ENCODE measurements at places on chromosomes 2 and 18.

DNA sequence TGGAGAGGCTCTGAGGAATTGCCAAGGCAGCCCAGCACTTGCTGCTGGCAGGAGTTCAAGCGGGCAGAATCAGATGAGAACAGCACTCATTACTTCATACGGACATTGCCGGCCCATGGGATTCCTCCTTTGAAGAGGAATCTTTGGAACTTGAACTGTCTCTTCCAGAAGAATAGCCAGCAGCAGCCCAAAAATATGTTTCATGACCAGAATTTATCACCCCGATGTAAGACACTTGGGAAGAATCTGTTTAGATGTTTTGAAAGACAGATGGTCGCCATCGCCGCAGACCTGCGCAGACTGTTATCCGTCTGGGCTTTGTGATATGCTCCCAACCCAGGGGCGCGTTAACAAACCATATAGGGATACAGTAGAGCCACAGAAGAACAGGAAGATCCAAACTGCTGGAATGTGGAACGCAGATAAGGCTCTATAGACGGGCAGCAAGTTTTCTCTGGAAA, 3.7 kb upstream of the ADI1 start:
- DNase-seq, result no peak

GRCh38 chr2:151278487-151278886, 11.0 kb downstream of the NMI start:
- DNase-seq, result no peak

DNA sequence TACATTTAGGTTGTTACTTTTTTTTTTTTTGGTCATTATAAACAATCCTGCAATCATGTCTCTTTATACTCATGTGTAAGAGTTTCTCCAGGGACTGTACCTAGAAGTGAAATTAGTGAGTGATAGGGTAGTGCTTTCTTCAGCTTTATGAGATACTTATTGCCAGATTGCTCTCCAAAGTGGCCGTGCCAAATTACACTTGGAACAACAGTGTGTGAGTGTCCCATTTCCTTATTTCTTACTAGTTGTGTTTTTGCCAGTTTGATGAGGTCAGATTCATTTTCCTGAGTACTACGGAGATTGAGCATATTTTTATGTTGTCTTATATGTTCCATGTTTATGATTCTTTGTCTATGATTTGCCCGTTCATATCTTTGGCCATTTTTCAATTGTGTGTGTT, 39.2 kb downstream of the GALNT1 start:
- no peak for DNase-seq

DNA sequence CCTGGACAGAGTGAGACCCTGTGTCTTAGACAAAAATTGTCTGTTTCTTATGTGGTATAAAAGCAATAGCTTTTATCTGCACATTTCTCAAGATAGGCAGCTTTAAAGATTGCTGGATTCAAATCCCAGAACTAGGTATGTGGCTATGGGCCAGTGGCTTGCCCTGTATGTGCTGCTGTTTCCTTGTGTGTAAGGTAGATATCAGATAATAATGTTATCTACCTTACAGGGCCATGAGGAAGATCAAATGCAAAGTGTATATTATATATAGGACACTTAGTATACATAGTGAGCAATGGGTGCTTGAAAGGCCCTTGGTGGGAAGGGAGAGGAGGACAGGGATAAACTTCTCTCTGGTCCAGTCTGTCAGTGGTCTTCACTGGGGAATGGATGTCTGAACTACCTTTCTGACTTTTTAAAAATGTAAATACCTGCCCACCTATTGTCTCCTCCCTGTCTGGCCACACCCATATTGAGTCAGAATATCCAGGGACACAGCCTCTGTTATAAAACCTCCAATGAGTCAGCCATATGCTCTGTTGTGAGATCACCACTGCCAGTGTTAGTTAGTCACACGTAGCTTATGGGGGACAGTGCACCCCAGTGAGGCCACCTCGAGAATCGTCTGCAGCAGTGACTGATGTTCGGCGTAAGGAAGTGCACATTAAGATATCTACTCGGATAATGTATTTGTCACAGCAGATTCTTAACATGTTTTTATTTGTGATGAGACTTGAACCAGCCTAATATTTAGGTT, 383.4 kb downstream of the PTPRM start:
- DNase-seq, result no peak

DNA sequence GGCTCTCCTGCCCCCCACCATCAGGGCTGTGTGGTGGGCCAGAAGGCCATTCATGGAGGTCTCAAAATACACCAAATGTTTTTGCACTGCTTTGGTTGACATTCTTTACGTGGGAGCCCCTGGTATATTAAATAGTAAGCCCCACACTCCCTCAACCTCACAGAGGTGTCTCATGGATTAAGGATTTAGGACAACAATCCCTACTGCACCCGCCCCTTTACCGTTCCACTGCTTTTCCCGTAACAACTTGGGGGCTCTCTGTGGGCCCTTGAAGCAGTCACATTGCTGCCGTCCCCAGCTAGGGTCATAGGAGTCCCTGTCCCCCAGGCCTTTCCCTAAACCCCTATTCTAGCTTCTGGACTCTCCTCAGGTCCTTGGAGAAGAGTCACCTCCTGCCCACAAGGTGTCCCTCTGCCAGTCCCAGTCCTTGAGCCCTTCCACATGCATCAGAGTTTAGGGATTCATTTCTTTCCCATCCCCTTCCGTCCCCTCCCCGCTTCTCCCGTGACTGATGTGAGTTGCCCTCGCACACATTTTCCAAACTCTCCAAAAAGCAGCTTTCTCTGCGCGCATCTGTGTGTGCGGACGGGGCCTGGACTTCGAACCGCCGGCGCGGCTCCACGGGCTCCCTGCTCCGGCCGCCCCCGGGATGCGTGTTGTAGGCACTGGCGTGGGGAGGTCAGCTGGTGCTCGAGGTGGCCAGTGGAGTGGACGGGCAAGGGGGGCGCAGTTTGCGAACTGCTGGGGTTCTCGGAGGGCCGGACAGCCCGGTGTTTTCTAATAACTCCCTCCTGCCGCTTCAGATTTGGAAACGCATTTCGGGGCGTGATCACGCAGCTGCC, 84.8 kb downstream of the LYPD1 start:
- DNase-seq, result no peak

GRCh38 chr2:75920859-75921551, 210.3 kb upstream of the GCFC2 start:
- DNase-seq, result no peak

DNA sequence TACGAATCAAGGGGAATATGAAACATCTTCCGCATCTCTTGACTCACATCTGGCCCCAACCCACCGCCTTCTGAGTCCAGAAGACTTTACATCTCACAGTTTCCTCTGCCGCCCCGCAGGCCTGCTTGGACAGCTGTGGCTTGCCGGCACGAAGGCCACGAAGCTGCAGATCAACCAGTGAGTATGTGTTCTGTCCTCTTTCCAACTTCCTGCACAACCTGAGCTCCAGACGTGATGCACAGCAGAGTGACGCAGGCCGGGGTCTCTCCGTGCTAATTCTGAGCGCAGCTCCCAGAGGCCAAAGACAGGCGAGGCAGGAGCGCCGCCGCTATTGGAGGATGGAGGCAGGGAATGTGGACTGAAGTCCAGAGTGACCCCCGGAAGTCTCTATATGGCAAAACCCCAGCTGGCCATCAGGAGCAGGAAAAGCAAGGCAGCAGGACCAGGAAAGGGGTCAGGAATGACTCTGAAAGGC, 93.5 kb downstream of the ZCCHC2 start:
- DNase-seq, result no peak

GRCh38 chr2:33153008-33153407, 206.3 kb downstream of the LTBP1 start:
- DNase-seq, result no peak

DNA sequence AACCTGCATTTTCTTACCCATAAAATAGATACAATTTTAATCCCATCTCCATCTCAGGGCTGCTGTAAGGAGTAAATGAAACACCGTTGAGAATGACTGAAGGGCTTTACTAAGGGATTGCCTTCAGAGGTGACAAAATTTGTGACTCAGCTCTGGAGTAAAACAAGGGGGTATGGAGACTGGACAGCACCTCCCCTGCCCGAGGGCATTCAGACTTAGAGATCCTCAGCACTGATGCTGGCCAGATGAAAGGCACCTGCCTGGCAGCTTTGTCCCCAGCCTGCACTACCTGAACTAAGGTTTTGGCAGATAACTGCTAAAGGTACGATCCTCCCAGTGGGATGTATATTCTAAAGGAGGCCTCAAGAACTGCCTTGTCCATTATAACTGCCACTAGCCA, 105.9 kb upstream of the STPG4 start:
- DNase-seq, result no peak

DNA sequence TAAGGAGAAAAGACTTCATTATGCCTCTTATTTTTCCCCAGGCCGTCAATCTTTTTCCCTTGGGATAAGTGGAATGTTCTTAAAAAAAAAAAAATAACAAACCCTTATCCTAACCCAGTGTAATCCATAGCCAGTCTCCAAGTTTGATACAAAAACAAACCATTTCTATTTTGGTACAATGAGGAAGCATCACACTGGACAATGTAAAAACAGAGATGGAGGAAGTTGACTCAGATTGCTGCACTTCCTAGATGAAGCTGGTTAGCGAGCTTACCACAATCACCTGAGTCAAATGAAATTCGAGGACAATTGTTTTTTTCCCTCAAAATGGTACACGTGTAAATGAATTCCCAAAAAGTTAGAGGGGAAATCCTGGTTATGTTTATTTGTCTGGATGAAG, 259.7 kb downstream of the TCF4 start:
- DNase-seq, result no peak

GRCh38 chr2:101809698-101810097, 112.2 kb downstream of the MAP4K4 start:
- DNase-seq, result no peak

- DNase-seq, result no peak
Measured at GRCh38 chr2:69065735-69066336, 52.9 kb downstream of the ANTXR1 start.

GRCh38 chr2:178877874-178878273, 70.7 kb upstream of the TTN start:
- DNase-seq, result no peak

- no peak for DNase-seq
Measured at GRCh38 chr2:10404324-10405143, 43.6 kb downstream of the ODC1 start.

- no peak for DNase-seq
Measured at GRCh38 chr2:240303896-240304745, 131.3 kb upstream of the GPC1 start.

DNA sequence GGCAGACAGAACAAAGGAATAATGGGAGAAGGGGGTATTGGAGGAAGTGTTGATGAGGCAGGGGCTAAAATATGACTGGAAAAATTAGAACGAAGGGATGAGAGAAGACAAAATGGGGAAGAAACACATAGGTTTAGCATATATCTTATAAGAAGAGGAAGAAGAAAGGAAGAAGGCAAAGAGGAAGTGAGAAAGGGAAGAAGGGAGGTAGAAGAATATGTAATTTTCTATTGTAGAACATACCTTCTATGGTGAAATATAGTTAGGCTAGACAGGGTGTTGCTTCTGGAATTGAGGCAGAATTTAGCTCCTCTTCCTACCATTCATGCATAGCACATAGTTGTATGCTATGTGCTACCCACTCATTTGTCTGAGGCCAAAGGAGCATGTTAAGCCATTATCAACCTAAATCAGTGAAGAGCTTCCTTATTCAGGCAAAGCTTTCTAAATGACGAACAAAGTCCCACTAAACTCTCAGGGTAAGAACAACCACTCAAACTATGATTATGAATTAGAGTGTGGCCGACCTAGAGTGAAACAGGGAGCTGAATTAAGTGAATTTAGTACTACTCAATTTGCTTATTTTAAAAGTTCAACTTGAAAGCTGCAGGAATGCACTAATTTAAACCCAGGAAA, 180.9 kb upstream of the GALNT5 start:
- DNase-seq, result no peak

DNA sequence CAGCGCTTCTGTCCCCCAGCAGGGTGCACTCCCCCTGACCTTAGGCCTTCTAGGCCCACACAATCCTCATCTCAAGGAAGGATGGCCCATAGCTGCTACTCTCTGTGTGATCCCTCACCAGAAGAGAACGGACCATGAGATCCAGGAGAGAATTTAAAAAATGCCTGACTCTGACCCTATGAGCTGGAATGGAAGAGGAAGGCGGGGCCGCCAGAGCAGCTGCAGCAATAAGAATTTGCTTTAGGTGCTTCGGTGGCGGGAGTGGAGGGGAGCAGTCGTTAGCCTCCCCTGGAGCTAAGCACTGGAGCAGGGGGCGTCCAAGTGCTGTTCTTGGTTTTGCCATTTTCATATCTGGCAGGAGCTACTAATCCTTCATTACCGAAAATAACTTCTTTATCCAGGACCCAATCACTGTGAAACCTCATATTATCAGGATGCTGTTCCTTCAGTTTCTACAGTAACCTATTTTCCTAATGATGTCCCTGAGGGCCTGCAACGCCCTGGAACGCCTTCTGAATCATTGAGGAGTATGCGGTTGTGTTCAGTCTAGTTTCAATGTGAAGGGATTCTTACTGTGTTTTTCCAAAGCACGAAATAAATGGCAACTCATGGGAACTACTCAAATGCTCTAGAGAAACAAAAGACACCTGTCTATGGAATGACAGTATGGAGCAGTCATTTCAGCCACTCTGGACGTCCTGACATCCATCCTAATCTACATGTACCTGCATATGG, 105.1 kb upstream of the SIX2 start:
- no peak for DNase-seq

GRCh38 chr2:204268458-204268857, 276.8 kb upstream of the PARD3B start:
- no peak for DNase-seq

- DNase-seq, result no peak
Measured at GRCh38 chr2:190123956-190124355, 61.4 kb upstream of the MSTN start.

DNA sequence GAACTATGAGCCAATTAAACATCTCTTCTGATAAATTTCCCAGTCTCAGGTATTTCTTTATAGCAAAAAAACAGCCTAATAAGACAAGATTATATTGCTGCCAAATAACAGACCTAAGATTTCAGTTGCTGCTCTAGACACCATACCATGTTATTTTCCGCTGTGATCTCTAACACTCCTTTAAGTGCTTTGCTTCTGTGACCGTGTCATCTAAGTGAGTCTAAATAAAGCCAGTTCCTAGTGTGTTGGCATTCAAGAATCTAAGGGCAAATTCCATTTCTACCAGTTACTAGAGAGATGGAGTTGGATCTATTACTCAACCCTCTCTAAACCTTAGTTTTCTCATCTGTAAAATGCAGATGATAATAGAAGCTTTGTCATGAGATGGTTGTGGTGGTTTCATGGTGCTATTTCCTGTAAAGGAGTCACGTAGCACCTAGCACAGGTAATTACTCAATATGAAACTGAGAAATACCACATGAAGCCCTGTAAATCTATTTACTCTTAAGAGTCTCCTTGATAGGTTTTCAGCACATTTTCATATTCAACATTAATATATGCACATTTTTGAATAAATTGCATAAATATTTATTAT, 40.5 kb downstream of the SPHKAP start:
- DNase-seq, result no peak

GRCh38 chr2:241391892-241392665, 36.0 kb downstream of the FARP2 start:
- DNase-seq, result no peak

- DNase-seq, result no peak
Measured at GRCh38 chr18:11004951-11005350, 144.4 kb downstream of the PIEZO2 start.

- no peak for DNase-seq
Measured at GRCh38 chr2:127040169-127040568, 66.8 kb downstream of the BIN1 start.

Data from GM12891 (cell line).